A549 treated with dexamethasone at 1 μM for 4 hours (cell line): ENCODE measurements at places on chromosomes 3 and 15. TPM values are rescaled to one million over a fixed set of nuclear protein-coding genes. Genes with fewer than 3 reads are reported as not detected.

Gene CHDH
- 1.4 to 2.4 TPM (median 1.8 TPM) in 5 replicates for total RNA-seq

Gene IMPG2
- 0.01 TPM in 3 of 5 replicates, not detected in the others for total RNA-seq

Gene IL17RC
- 26.8 to 35.6 TPM (median 28.7 TPM) in 5 replicates for total RNA-seq

Gene IMP3
- 90.4 to 117 TPM (median 108 TPM) in 5 replicates for total RNA-seq

Gene GRIP2
- 0.55 to 1.6 TPM (median 1.2 TPM) in 5 replicates for total RNA-seq

Gene MTHFS
- total RNA-seq: 68.8 to 103 TPM (median 72.6 TPM) in 5 replicates

Gene PPIB
- 762 to 818 TPM (median 790 TPM) in 5 replicates for total RNA-seq

Gene NPAP1
- not detected in 5 replicates for total RNA-seq

Gene SLITRK3
- not detected in 5 replicates for total RNA-seq

Gene EPM2AIP1
- 4.9 to 8.5 TPM (median 7.1 TPM) in 5 replicates for total RNA-seq

Gene PRTG
- total RNA-seq: 8.6 to 10.8 TPM (median 10.0 TPM) in 5 replicates
